Spinal cord (tissue), 10 donors: ENCODE measurements at places on chromosomes 2 and 18. TPM values are rescaled to one million over a fixed set of nuclear protein-coding genes. Genes with fewer than 3 reads are reported as not detected.
A peak's percentile ranks its signal among the peaks of the same experiment; 100 is the strongest.

DNA sequence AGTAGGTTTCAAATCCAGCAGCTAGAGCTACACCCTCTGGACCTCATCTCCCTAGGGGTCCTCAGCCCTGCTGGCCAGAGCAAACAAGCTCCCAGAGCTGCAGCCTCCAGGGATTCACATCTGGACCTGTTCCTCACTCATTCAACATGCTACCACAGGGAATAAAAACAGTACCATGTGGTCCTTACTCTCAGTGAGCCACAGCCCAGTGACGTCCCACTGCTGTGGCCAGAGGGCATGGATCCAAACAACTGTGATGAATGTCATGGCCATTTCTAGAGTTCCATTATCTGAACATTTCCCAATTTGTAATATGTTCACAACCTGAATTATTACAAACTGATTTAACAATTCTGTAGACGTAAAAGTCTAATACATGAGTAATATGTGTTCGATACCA lies 177.9 kb downstream of the TRABD2A start:
- no peak overlapping the region for H3K4me3 ChIP-seq
- H3K4me1 ChIP-seq, result no peaks in the 10 kb centered on the region
- H3K27ac ChIP-seq, result no peak overlapping the region
- H3K36me3 ChIP-seq, result no peaks in the 10 kb centered on the region
- no peaks in the 10 kb centered on the region for H3K27me3 ChIP-seq
- no peak for DNase-seq

The EGR4 gene
- total RNA-seq, result 0.10 TPM

DNA sequence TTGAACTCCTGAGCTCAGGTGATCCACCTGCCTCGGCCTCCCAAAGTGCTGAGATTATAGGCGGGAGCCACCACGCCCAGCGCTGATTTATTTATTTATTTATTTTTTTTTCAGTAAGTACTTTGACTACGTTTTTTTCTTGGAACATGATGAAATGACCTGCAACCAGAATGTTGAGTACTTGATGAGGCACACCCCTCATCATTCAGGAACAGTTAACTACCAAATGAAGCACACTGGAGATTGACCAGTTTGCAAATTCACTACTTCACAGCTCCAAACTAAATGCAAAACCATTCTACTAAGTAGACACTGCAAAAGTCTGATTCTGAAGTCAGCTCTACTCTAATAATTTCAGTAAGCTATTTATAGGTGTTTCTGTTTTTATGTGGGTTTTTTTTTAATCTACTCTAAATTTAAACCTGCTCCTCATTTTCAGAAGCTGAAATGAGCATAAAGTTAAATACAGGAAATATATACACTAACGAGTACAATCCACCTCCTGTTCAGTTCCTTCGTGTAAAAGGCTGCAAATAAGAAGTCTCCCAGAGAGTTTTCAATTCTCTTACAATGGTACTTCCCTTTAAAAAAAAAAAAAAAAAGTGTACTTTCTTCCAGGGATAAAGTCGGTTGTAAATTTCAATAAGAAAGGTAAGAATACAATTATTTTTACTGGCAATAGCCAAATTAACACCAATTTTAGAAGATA lies 1.4 kb downstream of the GFPT1 start:
- H3K36me3 ChIP-seq, result no peaks in the 10 kb centered on the region
- no peak for DNase-seq
- H3K27ac ChIP-seq, result no peak overlapping the region
- peaks cover 8% of the 10 kb centered on the region for H3K4me1 ChIP-seq
- H3K27me3 ChIP-seq, result no peaks in the 10 kb centered on the region
- peak overlapping the region; percentile 87 for H3K4me3 ChIP-seq

The KANSL3 gene
- 31.2 TPM for total RNA-seq

DNA sequence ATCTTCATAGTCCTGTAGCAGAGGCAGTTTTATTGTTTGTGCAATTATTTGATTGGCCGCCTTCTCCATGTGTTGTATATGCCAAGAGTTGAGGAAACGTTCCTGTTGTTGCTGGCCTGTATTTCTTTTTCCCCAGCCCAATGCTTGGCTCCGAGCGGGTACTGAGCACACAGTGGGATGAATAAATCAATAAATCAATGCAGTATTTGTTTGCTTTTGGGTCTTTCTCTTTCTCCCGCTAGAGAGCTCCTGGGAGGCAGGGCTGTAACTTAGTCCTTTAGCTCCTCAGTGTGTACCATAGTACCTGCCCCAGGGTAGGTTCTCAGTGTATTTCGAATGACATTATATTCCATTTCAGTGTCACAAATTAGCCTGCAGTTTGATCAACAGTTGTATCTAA lies 71.8 kb downstream of the ICOS start:
- no peak overlapping the region for H3K4me3 ChIP-seq
- no peaks in the 10 kb centered on the region for H3K27me3 ChIP-seq
- no peaks in the 10 kb centered on the region for H3K36me3 ChIP-seq
- DNase-seq, result no peak

The FAM228A gene
- 0.88 TPM for total RNA-seq

The FEV gene
- total RNA-seq, result not detected

DNA sequence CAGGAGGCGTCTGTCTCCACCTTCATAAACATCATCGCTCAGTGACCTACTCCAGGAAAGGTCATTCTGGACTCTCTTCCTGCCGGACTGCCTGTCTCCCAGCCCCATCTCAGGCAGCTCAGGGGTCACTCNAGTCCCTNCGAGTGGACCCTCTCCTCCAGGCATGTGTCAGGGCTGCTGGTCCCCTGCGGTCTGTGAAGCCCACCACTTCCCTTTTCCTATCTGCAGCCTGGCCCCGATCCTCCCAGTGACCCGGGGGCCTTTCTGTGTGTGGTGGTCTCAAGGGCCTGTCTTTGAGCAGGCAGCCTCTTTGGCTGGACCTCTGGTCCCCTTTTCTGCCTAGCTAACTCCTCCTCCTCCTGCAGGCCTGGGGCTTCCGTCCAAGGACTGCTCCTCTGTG lies 5.9 kb upstream of the PARD6G start:
- DNase-seq, result no peak
- H3K27me3 ChIP-seq, result no peaks in the 10 kb centered on the region
- H3K4me3 ChIP-seq, result no peak overlapping the region
- no peaks in the 10 kb centered on the region for H3K4me1 ChIP-seq
- no peaks in the 10 kb centered on the region for H3K36me3 ChIP-seq

The CARF gene
- total RNA-seq, result 20.3 TPM

The GIGYF2 gene
- 81.5 TPM for total RNA-seq

- no peaks in the 10 kb centered on the region for H3K4me1 ChIP-seq
- no peak overlapping the region for H3K27ac ChIP-seq
- H3K4me3 ChIP-seq, result no peak overlapping the region
- H3K36me3 ChIP-seq, result peaks cover 17% of the 10 kb centered on the region
- no peaks in the 10 kb centered on the region for H3K27me3 ChIP-seq
These were observed 21.2 kb upstream of the TET3 start for GRCh38 chr2:73963385-73964120.

GRCh38 chr2:240646900-240647502 lies 21.7 kb downstream of the GPR35 start:
- H3K4me1 ChIP-seq, result peaks cover 10% of the 10 kb centered on the region
- DNase-seq, result no peak
- peaks cover 5% of the 10 kb centered on the region for H3K27me3 ChIP-seq
- no peaks in the 10 kb centered on the region for H3K36me3 ChIP-seq
- no peak overlapping the region for H3K4me3 ChIP-seq

DNA sequence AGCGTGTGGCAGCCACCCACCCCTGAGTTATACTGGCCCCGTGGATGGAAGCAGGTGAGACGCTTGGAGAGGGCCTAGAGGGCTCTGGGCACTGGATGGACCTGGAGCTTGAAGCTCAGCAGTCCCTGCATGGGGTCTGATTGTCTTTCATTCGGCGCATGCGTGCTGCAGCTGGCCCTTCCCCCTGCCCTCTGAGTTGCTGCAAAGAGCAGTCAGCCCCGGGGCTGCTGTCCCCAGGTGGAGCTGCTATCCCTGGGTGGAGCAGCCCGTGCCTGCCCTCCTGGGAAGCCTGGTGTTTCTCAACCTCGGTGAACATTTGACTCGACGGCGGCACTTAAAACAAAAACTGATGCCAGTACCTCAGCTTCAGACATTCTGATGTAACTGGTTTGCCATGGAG lies 29.6 kb downstream of the IGFBP5 start:
- peaks cover 44% of the 10 kb centered on the region for H3K36me3 ChIP-seq
- no peaks in the 10 kb centered on the region for H3K27me3 ChIP-seq
- no peak for DNase-seq
- H3K4me3 ChIP-seq, result no peak overlapping the region
- H3K27ac ChIP-seq, result no peak overlapping the region

DNA sequence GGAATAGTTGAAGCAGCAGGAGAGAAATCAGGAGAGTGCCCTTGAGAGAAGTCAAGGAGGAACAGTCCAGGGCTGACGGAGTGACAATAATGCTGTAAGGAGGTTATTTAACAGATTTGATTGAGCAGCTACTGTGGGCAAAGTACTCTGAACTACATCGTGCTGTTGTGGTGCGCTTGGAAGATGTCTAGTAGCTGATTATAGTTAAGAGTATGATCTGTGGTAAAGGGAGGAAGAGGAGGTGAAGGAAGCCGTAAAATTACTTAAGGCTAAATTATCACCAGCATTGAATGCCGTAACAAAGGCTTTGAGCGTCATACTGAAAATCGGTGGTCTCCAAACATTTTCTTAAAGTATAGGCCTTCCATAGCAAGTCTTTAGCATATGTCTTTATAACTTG lies 4.5 kb downstream of the PCBP1 start:
- peaks cover 10% of the 10 kb centered on the region for H3K36me3 ChIP-seq
- H3K4me1 ChIP-seq, result peaks cover 26% of the 10 kb centered on the region
- no peak overlapping the region for H3K4me3 ChIP-seq
- no peak overlapping the region for H3K27ac ChIP-seq
- no peaks in the 10 kb centered on the region for H3K27me3 ChIP-seq
- DNase-seq, result no peak

The CTLA4 gene
- total RNA-seq, result 0.33 TPM

DNA sequence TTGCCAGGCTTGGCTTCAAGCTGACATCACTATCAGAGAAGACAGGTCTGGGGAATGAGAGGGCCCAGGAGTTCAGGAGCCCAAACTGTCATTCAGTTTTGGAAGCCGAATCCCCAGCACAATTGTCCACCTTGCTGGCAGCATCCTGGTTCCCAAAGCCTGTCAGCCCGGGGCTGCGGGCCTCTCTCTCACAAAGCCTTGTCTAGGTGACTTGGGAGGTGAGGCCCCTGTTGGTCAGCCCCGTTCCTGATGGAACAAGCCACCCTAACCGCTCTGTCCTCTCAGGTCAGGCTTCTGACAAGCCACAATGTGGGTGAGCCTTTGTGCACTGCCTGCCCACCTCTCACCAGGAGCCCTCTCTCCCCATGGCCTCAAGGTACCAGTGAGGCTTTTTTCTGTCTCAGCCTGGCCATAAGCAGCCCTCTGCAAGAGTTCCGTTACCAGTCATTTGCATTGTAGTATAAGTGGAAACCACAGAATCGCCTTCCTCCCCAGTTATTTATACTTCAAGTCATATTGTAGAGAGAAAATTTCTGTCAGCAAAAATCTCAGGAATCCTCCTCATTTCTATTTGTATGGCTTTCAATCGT lies 100.6 kb downstream of the MSH2 start:
- H3K36me3 ChIP-seq, result no peaks in the 10 kb centered on the region
- H3K4me1 ChIP-seq, result no peaks in the 10 kb centered on the region
- H3K27me3 ChIP-seq, result no peaks in the 10 kb centered on the region
- no peak overlapping the region for H3K27ac ChIP-seq
- DNase-seq, result no peak
- no peak overlapping the region for H3K4me3 ChIP-seq

GRCh38 chr2:9735335-9735734 lies 104.5 kb upstream of the YWHAQ start:
- H3K4me3 ChIP-seq, result no peak overlapping the region
- no peak for DNase-seq
- no peaks in the 10 kb centered on the region for H3K36me3 ChIP-seq
- H3K4me1 ChIP-seq, result peaks cover 12% of the 10 kb centered on the region
- no peaks in the 10 kb centered on the region for H3K27me3 ChIP-seq
- H3K27ac ChIP-seq, result no peak overlapping the region

DNA sequence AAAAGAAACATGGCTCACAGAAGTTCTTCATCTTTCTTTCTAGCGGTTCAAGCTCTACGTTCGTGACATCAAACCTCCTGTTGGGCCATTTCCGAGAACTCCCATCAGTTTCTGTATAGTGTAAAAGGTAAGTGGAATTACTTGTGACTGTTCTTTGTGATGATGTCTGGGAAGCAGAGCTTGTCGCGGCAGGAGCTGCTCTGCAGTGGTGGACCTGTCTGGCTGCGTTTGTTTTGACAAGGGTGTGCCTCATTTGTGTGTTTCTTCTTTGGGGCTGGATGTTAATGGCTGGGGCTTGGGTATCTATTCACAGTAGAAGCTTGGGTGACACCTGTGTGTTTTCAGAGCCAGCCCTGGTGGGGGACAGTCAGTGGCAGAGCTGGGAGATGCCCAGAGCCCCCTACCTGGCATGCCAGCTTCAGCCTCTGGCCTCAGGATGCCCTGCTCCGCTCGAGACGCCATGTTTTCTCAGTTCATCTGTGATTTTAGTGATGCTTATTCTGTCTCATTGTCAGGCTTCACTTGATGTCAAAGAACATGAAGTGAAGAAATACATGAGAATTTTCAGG lies 59.6 kb downstream of the LDLRAD4 start:
- H3K4me1 ChIP-seq, result peaks cover 21% of the 10 kb centered on the region
- H3K27me3 ChIP-seq, result no peaks in the 10 kb centered on the region
- DNase-seq, result no peak
- no peaks in the 10 kb centered on the region for H3K36me3 ChIP-seq
- H3K27ac ChIP-seq, result no peak overlapping the region

The IHH gene
- 0.30 TPM for total RNA-seq

GRCh38 chr18:24089076-24089475 lies 49.8 kb upstream of the CABYR start:
- H3K36me3 ChIP-seq, result peaks cover 4% of the 10 kb centered on the region
- no peak overlapping the region for H3K27ac ChIP-seq
- DNase-seq, result no peak
- no peaks in the 10 kb centered on the region for H3K27me3 ChIP-seq
- peaks cover 3% of the 10 kb centered on the region for H3K4me1 ChIP-seq

The CCDC88A gene
- total RNA-seq, result 126 TPM

GRCh38 chr2:43980902-43981301 lies 14.9 kb downstream of the LRPPRC start:
- peaks cover 9% of the 10 kb centered on the region for H3K36me3 ChIP-seq
- H3K27ac ChIP-seq, result no peak overlapping the region
- no peak for DNase-seq
- no peak overlapping the region for H3K4me3 ChIP-seq

The ASPRV1 gene
- total RNA-seq, result 4.9 TPM

The SCN2A gene
- total RNA-seq, result 107 TPM

DNA sequence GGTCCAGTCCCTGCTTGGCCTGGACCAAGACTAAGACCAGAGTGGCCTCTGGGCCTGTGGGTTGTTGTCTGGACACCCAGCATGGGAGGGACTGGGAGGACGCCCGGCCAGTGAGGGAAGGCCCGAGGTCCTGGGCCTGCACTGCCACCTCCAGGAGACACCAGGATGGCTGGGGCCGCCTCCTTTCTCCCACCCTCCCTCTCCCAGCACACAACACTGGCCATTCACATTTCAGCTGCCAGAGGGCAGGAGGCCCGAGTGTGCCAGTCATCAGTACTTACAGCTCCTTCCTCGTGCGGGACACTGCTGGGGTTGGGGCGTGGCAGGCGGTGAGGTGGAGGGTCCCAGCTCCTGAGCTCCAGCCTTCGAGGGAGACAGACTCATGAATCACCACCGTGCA lies 133.5 kb downstream of the ASB1 start:
- no peaks in the 10 kb centered on the region for H3K27me3 ChIP-seq
- no peak for DNase-seq
- H3K4me1 ChIP-seq, result peaks cover 15% of the 10 kb centered on the region
- no peak overlapping the region for H3K4me3 ChIP-seq
- no peak overlapping the region for H3K27ac ChIP-seq
